Natural killer cell treated with Interleukin-12 subunit alpha and Interleukin-12 subunit beta and Interleukin-15 and Interleukin-18, amount 100 ng/mL, for 72 hours (primary cell): ENCODE measurements at places on chromosomes 2 and 18. TPM values are rescaled to one million over a fixed set of nuclear protein-coding genes. Genes with fewer than 3 reads are reported as not detected.

The HRH4 gene
- total RNA-seq = not detected

The TXNL1 gene
- 60.5 TPM for total RNA-seq

The KLHL41 gene
- total RNA-seq = not detected

The RNF125 gene
- total RNA-seq = 12.0 TPM

The GALNT5 gene
- 0.10 TPM for total RNA-seq

The SGO2 gene
- total RNA-seq = 18.2 TPM

The PIGN gene
- 35.7 TPM for total RNA-seq

The GPR39 gene
- not detected for total RNA-seq

The INHBB gene
- total RNA-seq = not detected

The SCYGR6 gene
- not detected for total RNA-seq

The CYP27C1 gene
- total RNA-seq = not detected

The ANKRD62 gene
- not detected for total RNA-seq

The RAB6C gene
- not detected for total RNA-seq

The FKBP1B gene
- 2.4 TPM for total RNA-seq

The SAG gene
- total RNA-seq = 0.05 TPM

The GATA6 gene
- not detected for total RNA-seq

The KRCC1 gene
- total RNA-seq = 7.4 TPM

The ARHGAP28 gene
- total RNA-seq = not detected

The TSHZ1 gene
- 21.0 TPM for total RNA-seq

The MPP4 gene
- total RNA-seq = not detected

The NEURL3 gene
- total RNA-seq = 0.64 TPM

The BIRC6 gene
- total RNA-seq = 142 TPM
